Cortex of kidney (tissue), 1 donor: ENCODE measurements at places on chromosomes 5 and 9.

DNA sequence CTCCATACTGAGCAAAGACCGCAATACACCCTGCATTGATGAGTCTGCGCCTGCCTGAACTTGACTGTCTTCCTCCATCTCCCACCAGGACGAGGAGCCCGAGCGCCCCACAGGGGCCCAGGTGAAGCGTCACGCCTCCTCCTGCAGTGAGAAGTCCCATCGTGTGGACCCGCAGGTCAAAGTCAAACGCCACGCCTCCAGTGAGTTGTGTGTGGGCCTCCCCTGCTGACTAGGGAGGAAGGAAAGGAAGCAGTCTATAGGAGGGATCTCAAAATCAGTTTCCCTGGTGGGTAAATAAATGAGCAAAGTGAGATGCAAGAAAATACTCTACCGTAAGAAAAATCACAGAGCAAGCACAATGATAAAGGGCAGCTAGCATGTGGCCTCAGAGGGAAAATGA is 22.8 kb upstream of the GRPEL2 start:
- no peak for DNase-seq

- no peak for DNase-seq
Observed at GRCh38 chr5:77972469-77973252, 196.5 kb upstream of the TBCA start.

DNA sequence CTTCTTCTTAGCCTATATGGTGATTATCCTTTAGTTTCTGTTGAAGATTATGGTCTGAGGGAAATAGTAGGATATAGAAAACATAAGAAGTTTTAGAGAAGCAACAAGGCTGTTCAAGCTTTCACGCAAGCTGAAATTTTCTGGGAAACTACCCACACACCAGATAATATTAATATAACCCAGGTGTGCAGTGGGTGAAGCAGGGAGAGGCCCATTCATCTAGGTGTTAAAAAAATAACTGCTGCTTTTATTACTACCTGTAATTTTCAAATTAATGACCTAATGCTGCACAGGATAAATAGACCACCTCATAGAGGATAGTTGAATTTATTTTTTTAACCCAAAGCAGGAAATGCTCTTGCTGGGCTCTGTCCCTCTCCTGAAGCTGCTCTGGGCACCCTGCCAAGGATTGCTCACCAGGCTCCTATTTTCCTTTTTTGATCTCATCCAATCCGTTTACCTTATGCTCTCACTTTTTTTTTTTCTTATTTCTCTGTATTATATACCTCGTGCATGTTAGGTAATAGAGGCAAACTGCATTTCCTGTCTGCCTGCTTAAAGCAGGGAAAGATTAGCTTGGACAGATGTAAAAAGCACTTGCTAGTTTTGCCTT is 124.3 kb upstream of the SLC12A2 start:
- no peak for DNase-seq

DNA sequence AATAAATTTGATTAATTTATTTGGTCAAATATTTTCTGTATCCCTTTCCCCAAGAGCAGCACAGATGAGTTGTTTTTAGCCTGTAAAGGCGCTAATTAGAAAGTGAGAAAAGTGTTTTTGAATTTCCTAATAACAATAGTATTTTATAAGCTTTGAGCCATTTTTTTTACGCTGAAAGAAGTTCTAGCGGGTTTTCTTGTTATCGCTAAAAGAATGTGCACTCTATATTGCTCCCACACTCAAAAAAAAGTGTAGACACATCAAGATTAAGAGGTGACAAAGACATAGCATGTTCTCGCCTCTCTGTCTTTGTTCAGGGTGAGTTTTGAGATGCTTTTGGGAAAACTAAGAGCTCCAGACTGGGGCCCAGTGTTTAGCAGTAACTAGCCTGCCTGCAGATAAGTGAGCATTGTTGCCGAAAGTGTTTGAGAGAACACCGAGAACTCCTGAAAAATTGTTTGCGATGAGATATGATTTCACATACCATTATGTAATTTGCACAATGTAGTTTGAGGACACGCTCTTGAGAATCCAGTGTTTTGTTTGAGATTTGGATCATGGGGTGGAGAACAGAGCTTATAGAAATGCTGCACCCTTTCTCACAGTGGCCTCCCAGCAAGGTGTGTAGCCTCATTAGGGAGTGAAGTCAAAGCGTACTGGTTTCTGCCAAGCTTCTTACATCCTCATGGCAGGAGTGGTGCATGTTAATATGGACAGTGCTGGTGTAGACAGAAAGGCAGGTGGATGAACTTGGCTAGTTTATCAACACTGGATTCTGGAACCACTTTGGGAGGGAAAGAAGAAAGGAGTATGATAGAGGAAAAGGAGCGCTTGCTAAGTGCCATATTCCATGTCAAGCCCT is 1.5 kb downstream of the F2R start:
- DNase-seq: no peak

- no peak for DNase-seq
Observed at GRCh38 chr5:135007749-135008363, 26.2 kb downstream of the PITX1 start.
